ENCODE measurements at places on chromosomes 2 and 18.

GRCh38 chr18:13374096-13374467 is 155.5 kb downstream of the LDLRAD4 start:
- DNase-seq: no peak

DNA sequence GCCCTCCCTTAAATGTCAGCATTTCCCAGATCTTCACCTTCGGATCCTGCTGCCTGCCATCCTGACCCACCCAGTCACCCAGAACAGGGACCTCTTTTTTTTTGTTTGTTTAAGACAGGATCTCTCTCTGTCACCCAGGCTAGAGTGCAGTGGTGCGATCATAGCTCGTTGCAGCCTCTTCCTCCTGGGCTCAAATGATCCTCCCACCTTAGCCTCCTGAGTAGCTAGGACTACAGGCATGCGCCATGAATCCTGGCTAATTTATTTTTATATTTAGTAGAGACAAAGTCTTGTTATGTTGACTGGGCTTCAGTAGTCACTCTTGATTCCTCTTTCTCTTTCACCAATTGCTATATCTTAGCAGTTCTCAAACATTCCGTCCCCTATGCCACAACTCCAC is 39.0 kb downstream of the INSIG2 start:
- no peak for DNase-seq

DNA sequence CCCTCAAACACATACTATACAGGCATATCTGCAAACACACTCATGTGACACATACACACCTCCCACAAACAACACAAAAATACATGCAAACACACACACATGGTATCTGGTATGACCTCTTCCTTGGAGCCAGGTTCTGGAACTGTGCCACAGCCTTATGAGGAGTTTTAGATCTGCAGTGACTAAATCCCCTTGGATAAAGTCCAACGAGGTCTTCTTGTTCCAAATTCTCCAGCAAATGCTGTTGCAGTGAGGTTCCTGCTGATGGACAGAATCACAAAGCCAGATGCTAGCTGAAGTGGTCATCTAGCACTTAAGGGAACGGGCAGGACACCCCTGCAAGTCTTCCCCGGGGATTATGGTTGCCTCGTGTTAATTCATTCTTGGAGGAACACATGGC is 54.5 kb upstream of the DAPL1 start:
- DNase-seq: no peak

DNA sequence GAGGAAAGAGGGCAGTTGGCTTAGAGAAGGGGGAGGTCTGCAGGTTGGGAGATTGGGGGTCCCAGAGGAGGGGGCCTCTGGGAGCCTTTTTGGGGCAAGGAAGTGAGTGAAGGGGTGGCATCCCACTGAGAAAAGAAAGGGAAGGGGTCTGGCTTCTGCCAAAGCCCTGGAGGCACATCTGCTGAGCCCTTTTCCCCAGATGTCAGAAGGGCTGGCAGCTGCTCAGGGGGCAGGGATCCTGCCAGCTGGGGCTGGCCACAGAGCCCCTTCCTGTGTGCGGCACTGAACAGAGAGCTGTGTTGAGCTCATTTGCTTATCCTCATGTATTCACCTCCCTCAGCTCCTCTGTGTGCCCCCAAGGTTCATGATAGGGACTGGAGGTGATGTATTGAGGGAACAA is 54.5 kb downstream of the APOB start:
- no peak for DNase-seq

DNA sequence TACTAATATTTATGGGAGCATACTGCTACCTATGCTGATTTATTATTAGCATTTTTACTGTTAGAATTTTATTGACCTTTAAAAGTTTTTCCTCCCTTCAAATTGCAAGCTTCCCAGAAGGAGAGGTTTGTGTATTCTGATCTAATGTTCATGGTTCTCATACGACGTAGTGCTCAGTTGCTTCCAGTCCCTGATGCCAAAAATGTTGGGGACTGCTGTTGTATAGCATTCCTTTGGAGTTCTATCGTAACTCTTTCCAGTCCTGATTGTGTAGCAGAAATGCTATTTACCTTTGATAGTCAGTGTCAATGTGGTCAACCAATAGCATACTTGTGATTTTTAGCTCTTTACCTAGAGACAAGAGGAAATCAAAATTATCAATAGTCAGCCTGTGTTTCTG is 69.5 kb upstream of the ZSWIM2 start:
- no peak for DNase-seq

- DNase-seq: no peak
Observed at GRCh38 chr2:171365778-171366177, 68.0 kb downstream of the METTL8 start.

DNA sequence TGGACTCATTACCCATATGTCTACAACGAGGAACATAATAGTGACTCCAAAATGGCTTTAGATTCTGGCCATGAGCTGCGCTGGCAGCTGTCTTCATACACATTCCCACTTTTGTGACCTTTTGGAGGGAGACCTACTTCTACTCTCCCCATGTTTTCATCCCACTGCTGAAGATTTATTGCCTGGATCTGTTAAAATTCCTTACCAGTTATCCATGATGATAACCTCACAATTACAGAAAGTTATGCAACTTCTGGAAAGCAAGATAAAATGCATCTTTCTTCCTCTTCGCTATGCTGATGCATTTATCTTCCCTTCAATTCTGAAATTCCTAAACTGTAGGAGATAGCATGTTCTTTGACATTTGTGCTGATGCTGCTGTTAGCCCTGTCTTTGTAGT is 855.3 kb downstream of the SLC4A3 start:
- no peak for DNase-seq

- no peak for DNase-seq
Observed at GRCh38 chr2:217975626-217976025, 27.2 kb downstream of the TNS1 start.

DNA sequence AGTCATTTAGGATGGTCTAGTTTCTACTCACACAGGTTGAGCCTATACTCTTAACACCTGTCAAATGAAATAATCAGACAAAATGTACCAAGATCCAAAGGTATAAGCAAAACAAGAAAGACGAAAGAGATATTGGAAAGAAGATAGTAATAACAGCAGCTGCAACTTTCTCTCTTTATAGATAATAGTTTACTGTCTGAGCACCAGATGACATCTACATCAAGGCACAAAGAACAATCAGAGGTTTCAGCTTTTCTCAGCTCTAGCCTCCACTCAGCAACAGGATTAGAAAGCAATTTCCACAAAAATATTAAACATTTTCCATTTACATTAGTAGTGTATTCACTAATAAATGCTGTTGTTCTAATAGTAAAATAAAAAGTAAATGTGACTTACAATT is 66.3 kb downstream of the RTTN start:
- no peak for DNase-seq

GRCh38 chr2:68039317-68039716 is 23.5 kb downstream of the C1D start:
- DNase-seq: no peak

DNA sequence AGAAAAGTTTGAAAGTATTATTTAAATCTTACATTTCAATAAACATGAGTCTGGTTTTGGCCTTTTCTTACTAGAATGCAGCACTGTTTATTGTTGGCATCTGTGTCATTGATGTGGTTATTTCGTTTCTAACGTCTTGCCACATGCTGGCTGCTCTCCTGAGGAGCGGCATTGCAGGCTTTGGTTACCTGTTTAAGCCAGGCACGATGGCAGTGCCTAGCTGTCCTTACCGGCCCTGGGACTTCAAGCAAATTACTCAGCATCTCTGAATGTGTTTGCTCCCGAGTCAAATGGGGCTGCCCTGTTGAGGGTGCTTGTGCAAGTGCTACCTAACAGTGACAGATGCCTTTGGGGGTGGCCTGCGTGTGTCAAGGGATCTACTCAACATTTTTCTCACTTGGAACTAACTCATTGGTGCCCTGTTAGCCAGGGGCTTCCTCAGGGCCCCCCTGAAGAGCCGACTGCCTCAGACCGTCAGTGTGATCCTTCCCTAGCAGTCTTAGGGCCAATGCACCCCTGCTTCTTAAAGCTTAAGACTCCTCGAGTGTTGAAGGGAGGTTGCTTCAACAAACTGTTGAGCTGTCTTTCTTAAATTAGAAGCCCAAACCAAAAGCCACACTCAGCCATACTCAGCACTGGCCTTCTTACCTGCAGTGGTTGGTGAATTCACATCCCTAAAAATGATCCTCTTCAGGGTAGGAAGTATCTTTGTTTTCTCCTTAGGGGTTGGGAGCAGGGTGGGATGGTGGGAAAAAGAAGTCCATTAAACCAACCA is 151.5 kb downstream of the NCK2 start:
- no peak for DNase-seq

GRCh38 chr2:627340-627709 is 49.9 kb downstream of the TMEM18 start:
- no peak for DNase-seq

- DNase-seq: no peak
Observed at GRCh38 chr2:40371525-40372282, 80.2 kb downstream of the SLC8A1 start.

- DNase-seq: no peak
Observed at GRCh38 chr18:48913201-48913600, 37.6 kb downstream of the SMAD7 start.

DNA sequence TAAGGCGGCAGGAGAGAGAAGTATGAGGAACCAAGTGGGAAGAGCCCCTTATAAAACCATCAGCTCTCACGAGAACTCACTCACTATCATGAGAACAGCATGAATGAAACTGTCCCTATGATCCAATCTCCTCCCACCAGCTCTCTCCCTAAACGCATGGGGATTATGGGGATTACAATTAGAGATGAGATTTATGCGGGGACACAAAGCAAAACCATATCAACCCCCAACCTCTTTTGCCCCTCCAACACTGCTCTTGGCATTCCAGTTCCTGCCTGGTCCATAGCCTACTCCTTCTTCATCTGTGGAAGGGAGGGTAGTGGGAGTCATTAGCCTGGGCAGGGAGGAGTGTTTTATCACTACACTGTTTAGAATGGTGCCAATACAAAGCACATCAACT is 1.4 kb upstream of the EHD3 start:
- no peak for DNase-seq

GRCh38 chr18:61955644-61956043 is 62.8 kb upstream of the RNF152 start:
- DNase-seq: no peak

GRCh38 chr2:72146347-72147302 is 1.0 kb downstream of the CYP26B1 start:
- DNase-seq: no peak

DNA sequence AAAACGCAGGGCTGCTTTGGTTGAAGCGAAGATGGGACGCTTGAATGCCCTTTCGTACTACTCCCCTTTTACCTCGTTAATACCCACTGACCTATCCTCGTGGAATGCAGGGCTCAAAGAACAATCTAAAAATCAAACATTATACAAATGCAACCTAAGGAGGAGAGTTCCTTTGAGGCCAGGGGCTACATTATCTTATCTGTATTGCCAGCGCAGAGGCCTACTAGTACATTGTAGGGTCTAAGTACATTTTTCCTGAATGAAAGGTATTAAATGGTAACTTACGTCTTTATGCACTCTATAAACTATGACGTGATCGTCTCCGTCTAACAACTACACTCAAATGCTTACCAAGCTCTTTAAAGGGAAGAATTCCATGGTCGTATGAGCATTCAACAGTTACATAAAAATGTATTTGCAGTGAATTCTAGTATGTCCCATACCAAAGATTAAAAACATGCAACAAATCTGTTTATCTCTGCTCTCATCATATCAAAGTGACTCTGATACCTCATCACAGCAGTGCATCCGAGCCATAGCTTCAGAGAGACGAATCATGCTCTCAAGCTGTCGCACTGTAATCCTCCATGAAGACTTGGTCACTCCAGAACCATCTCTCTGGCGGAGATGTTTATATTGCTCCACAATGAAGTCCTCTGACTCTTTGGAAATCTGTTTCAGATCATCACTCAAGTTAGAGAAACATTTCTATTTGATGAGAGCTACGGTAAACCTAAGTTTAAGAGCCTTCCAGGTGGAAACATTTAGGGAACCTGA is 14.1 kb upstream of the LCT start:
- DNase-seq: no peak

DNA sequence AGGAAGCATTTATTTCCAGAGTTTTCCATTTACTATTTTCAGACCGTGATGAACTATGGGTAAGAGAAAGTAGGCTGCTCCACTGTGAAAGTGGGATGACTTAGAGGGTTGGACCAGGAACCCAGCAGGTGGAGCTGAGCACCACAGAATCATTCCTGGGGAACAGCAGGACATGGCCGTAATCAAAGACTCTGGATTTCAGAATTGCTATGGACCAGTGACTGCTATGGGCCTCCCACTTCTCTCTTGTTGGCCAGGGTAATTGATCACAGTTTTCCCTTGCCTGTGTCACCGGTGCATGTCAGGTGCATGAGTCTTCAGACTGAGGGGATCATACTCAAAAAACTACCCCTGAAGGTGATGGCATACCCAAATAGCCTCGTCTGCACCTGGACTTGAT is 90.6 kb upstream of the GPC1 start:
- no peak for DNase-seq

GRCh38 chr2:141187075-141187439 is 943.8 kb downstream of the LRP1B start:
- no peak for DNase-seq

- DNase-seq: no peak
Observed at GRCh38 chr18:6975084-6975483, 142.5 kb downstream of the LAMA1 start.

- no peak for DNase-seq
Observed at GRCh38 chr2:28185891-28186290, 206.8 kb upstream of the FOSL2 start.

- no peak for DNase-seq
Observed at GRCh38 chr2:149219856-149220255, 110.5 kb upstream of the LYPD6 start.

GRCh38 chr18:77078690-77079070 is 53.9 kb downstream of the MBP start:
- DNase-seq: no peak

DNA sequence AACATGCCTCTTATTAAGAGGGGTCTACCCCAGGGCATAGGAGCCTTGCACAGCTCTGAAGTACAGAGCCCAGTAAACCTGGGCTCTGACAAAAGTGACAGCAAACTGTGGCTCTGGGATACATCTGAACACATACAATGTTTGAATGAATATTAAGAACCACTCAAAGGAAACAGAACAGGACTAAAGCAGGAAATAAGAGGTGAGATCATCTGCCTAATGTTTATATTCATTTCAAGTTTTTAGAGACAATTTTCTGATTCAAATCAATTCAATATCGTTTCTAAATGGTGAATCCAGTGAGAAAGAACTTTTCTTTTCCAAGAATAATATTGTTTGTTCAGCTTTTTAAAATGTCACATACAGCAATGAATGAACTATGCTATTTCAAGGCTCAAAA is 136.7 kb upstream of the CAVIN2 start:
- no peak for DNase-seq

DNA sequence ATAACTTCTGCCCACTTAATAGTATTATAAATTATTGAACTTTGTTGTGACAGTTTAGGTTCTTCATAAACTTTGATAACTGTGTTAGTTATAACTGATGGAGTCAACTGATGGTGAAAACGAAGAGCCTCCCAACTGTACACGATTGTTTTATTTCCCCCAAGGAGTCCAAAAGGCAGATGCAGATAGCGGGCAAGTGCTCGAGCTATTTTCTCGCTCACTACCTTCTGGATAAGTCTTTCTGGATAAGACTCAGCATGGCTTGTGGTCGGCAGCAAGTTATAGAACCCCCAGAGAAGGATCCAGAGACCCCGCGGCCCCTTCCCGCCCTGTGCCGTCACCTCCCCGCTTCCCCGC is 517 bp downstream of the GCFC2 start:
- DNase-seq: no peak

- no peak for DNase-seq
Observed at GRCh38 chr2:217632043-217632442, 370.8 kb downstream of the TNS1 start.
